ENCODE measurements at places on chromosomes 1 and 21.

DNA sequence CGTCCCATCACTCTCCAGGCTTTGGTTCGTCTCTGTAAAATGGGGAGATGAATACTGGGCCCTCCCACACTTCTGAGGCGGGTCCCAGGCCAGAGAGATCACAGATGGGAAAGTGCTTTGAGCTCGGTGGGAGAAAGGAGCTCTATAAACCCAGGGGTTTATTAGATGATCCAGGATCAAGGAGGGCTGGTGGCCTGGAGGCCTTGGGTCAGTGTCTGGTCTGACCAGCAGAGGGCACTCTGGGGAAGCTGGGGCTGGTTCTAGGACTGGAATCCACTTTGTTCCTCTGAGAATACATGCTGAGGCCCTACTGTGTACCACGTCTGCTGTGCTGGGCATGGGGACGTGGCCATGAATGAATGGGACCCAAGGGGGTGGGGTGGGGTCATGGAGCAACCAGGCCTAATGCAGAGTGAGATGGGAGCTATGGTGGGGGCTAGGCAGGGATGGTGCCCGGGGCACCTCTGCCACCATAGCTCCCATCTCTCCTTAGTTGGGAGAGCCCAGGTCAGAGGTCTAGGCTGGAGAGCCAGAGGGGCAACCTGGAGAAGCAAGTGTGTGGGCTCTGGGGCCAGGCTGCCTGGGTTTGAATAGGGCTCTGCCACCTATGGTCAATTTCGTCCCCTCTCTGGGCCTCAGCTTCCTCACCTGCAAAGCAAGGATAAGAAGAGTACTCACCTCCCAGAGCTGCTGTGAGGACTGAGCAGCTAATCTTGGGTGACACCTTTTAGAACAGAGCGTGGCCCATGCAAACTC, 9.0 kb upstream of the FAM131C start:
- DNase-seq: no peak

DNA sequence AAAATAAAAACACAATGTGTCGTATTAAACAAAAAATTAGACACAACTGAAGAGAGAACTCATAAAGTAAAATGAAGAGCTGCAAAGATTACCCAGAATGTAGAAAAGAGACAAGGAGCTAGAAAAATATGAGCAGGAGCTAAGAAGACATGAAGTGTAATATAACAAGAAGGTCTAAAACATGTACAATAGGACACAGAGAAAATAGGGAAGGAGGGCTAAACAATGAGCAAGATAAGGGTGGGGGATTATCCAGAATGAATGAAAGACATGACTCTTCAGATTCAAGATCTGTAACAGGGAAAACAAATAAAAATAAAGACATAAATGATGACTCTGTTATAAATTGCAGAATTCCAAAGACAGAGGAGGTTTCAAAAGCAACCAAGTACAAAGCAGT, 38.3 kb downstream of the PRDM15 start:
- DNase-seq: no peak

DNA sequence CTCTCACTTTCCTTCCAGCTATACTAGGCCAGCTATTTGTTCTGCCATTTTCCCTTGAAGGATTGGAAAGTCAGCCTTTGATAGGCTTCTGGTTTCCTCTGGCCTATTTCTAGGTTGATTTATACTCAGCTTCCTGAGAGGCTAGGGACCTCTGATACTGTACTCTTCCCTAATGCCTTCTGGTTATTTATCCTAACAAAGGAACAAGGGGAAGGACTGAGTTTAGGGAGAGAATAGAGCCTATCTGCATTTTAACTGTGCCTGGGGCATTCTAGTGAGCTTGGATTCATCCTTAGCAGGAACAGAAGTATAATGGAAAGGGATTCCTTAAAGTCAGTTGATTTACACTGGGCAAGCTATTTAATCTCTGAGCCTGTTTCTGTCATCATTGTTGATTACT, 11.8 kb upstream of the TMEM39B start:
- DNase-seq: no peak

DNA sequence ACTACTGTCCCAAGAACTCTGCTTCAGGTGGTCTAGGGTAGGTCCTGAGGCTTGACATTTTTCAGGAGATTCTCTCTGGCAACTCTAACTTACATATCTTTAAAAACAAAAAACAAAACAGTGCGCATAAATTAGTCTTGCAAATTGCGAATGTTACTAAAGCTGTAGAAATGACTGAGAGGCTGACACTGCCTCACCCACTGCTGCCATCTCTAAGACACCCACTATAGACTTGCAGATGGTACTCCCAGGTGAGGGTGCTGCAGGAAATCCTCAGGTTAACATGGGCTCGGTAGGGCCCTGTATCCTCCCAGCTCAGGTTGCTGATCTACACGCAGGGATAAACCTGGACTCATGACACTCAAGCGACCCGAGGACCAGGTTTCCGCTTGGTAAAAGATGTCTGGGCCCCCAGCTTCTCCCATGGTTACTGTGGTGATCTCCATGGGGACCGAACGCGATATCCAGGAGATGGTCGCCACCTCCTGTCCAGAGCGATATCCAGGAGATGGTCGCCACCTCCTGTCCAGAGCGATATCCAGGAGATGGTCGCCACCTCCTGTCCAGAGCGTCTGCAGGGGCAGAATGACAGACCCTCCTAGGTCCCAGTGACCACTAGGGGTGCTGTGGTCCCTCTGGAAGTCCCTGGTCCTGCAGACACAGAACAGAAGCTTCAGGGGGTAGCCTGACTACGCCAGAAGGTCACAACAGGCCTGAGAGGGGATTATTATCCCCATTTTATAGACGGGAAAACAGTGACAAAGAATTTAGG, 16.2 kb upstream of the LY9 start:
- DNase-seq: no peak

DNA sequence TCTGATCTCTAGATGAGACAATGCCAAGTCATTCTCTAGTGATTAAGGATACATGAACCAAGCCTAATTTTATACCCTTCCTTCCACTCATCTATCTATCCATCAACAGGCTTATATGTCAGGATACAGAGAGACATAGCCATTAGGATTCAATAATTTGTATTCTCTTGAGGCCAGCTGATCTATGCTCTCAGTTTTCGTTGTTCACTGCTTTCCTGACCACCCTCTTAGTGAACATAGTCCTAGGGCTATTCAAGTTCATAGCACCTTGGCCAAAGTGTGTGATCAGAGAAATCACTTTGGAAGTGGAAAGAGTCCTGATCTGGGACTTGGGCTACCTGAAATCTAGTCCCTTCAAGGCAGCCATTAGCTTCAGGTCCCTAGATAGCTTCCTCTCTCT, 4.2 kb upstream of the KPRP start:
- no peak for DNase-seq

DNA sequence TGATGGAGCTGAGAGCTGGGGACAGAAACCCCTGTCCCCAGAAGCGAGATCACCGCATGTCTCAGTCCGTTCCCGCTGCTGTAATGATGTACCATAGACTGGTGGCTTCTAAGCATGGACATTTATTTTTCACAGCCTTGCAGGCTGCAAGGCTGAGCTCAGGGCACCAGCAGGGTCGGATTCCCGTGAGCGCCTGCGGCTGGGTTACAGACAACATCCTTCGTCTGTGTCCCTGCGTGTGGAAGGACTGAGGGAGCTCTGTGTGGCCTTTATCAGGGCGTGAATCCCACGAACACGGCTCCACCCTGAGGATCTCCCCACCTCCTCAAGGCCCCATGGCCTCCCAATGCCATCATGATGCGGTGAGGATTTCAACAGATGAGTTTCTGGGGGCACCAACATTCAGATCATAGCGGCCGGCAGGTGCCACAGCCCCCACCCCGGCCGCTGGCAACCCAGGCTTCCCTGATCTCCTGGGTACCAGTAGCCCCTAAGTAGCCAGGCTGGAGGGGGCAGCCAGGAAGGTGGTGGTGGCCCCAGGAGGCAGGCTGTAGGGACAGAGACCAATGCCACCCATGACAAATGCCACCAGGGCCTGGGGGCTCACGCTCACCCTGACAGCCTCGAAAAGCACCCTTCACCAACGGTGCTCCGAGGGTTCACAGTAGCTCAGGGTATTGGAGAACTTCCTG, 104.4 kb downstream of the CRYAA start:
- no peak for DNase-seq

DNA sequence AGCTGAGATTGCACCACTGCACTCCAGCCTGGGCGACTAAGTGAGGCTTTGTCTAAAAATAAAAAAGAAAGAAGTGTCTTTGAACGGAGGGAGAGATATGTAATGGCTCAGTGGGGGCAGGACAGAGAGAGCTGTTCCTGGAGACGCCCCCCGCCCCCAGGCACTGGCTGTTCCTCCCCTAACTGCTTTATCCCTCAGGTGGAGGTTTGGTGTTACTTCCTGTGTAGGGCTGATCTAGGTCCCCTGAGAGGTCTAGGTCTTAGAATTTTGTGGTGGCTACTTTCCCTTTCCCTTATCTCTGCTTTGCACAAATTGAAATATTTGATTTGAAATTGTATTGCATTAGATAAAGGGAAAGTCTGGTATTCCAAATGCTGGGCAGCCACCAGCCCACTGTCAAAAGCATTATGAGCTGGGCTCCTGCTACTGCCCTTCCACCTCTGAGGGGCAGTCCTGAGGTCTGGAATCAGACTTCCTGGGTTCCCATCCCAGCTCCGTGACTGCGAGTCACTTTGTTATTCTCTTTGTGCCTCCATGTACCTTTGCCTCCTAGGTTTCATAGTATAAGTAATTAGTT, 134.8 kb upstream of the KIF26B start:
- DNase-seq: no peak

DNA sequence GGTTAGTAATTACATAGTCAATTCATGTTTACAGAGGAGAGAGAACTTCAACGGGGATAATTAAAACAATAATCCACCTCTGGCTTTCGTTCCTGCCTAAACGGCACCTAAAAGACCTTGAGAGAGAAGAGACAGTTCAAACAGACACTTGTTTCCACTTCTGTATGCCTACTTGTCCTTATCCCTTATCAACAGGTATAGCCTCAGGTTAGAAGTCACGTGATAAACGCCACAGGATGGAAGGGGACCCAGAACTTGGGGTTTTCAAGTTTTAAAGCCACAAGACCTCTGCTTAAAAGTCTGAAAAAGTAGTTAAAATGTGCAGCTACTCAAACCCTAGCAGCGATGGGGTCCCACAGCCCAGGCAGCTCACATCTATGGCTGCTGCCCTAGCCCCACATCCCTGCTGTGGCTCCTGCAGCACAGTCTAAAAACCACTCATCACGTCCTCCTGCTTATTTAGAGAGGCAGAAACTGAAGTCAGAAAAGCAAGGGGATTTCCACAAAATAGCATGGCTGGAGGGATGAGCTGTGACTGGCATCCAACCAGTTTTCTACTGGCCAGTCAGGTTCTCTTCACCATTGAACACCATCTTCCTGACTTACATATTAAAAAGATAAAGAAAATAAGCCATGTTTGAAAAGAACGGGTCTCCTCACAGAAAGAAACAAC, 51.2 kb upstream of the SEC16B start:
- DNase-seq: no peak

- DNase-seq: peak; percentile 80
Measured at GRCh38 chr1:44300852-44301251, 54.2 kb downstream of the ERI3 start.

- no peak for DNase-seq
Measured at GRCh38 chr21:29664615-29665014, 275.2 kb downstream of the GRIK1 start.
